Neural cell (in vitro differentiated cells): ENCODE measurements at places on chromosomes 3 and 15. TPM values are rescaled to one million over a fixed set of nuclear protein-coding genes. Genes with fewer than 3 reads are reported as not detected.

Gene TF
- polyA plus RNA-seq, result 0.24 and 1.4 TPM in 2 replicates

Gene TRAIP
- 7.5 and 7.6 TPM in 2 replicates for polyA plus RNA-seq

Gene NGLY1
- polyA plus RNA-seq, result 19.9 and 22.0 TPM in 2 replicates

Gene GABRR3
- polyA plus RNA-seq, result not detected in 2 replicates

Gene AMT
- 5.0 and 6.1 TPM in 2 replicates for polyA plus RNA-seq

Gene CHRNA5
- polyA plus RNA-seq, result 4.6 and 6.8 TPM in 2 replicates

Gene DBR1
- 32.4 and 35.4 TPM in 2 replicates for polyA plus RNA-seq

Gene NR1I2
- 0.53 and 0.72 TPM in 2 replicates for polyA plus RNA-seq

Gene FETUB
- not detected in 2 replicates for polyA plus RNA-seq

Gene ARIH2
- 148 and 153 TPM in 2 replicates for polyA plus RNA-seq

Gene TLR9
- not detected in 2 replicates for polyA plus RNA-seq

Gene MITF
- not detected in 2 replicates for polyA plus RNA-seq

Gene IGSF10
- not detected in 2 replicates for polyA plus RNA-seq

Gene FOXL2NB
- polyA plus RNA-seq, result not detected in 2 replicates

Gene FOXP1
- polyA plus RNA-seq, result 5.6 and 6.1 TPM in 2 replicates

Gene ETV5
- 0.30 and 6.1 TPM in 2 replicates for polyA plus RNA-seq

Gene STRA6
- polyA plus RNA-seq, result 4.4 and 11.9 TPM in 2 replicates

Gene REC114
- not detected in 2 replicates for polyA plus RNA-seq

Gene MESP2
- not detected in 2 replicates for polyA plus RNA-seq

Gene PTH1R
- polyA plus RNA-seq, result not detected in 2 replicates

Gene HIGD2B
- polyA plus RNA-seq, result not detected in 2 replicates

Gene C2CD4B
- polyA plus RNA-seq, result not detected in 2 replicates

Gene ARNT2
- 41.2 and 49.8 TPM in 2 replicates for polyA plus RNA-seq

Gene STAB1
- 0.28 and 0.50 TPM in 2 replicates for polyA plus RNA-seq

Gene RNF168
- 4.2 and 4.3 TPM in 2 replicates for polyA plus RNA-seq

Gene UROC1
- polyA plus RNA-seq, result not detected in 2 replicates

Gene CHST13
- polyA plus RNA-seq, result not detected in 2 replicates

Gene LYZL4
- polyA plus RNA-seq, result not detected in 2 replicates

Gene RYR3
- polyA plus RNA-seq, result 12.6 and 14.1 TPM in 2 replicates

Gene IL1RAP
- polyA plus RNA-seq, result 24.6 and 25.4 TPM in 2 replicates

Gene SNX33
- polyA plus RNA-seq, result 0.14 and 0.20 TPM in 2 replicates

Gene SEMA6D
- polyA plus RNA-seq, result 108 TPM in 2 replicates

Gene FGF7
- polyA plus RNA-seq, result 0.04 and 0.88 TPM in 2 replicates

Gene PDZRN3
- 1.1 and 2.2 TPM in 2 replicates for polyA plus RNA-seq

Gene PARP9
- not detected in 2 replicates for polyA plus RNA-seq

Gene GHSR
- polyA plus RNA-seq, result not detected in 2 replicates

Gene CKMT1B
- polyA plus RNA-seq, result 23.2 and 29.8 TPM in 2 replicates

Gene PP2D1
- polyA plus RNA-seq, result not detected in 2 replicates

Gene DUSP7
- polyA plus RNA-seq, result 8.5 and 9.3 TPM in 2 replicates

Gene MCTP2
- not detected in 2 replicates for polyA plus RNA-seq

Gene CPEB1
- polyA plus RNA-seq, result 0.61 and 1.3 TPM in 2 replicates

Gene DUOXA1
- not detected in 2 replicates for polyA plus RNA-seq

Gene NAA80
- 4.6 and 5.3 TPM in 2 replicates for polyA plus RNA-seq

Gene TWF2
- polyA plus RNA-seq, result 58.5 and 61.7 TPM in 2 replicates

Gene SAMD7
- polyA plus RNA-seq, result not detected in 2 replicates

Gene CPB1
- 0.19 TPM in 1 of 2 replicates, not detected in the other for polyA plus RNA-seq

Gene TRH
- polyA plus RNA-seq, result 2.6 TPM in 2 replicates

Gene CEMIP
- 0.04 and 0.06 TPM in 2 replicates for polyA plus RNA-seq

Gene CYP1A2
- not detected in 2 replicates for polyA plus RNA-seq

Gene GOLGA6L7
- polyA plus RNA-seq, result not detected in 2 replicates

Gene CHRD
- 2.9 and 4.8 TPM in 2 replicates for polyA plus RNA-seq

Gene ACSBG1
- 0.04 and 0.32 TPM in 2 replicates for polyA plus RNA-seq

Gene CPNE9
- 0.32 TPM in 1 of 2 replicates, not detected in the other for polyA plus RNA-seq

Gene NCEH1
- 2.1 TPM in 1 of 2 replicates, not detected in the other for polyA plus RNA-seq

Gene ACAN
- polyA plus RNA-seq, result not detected in 2 replicates
